ENCODE measurements at places on chromosomes 7 and 10.
A peak's percentile ranks its signal among the peaks of the same experiment; 100 is the strongest.

DNA sequence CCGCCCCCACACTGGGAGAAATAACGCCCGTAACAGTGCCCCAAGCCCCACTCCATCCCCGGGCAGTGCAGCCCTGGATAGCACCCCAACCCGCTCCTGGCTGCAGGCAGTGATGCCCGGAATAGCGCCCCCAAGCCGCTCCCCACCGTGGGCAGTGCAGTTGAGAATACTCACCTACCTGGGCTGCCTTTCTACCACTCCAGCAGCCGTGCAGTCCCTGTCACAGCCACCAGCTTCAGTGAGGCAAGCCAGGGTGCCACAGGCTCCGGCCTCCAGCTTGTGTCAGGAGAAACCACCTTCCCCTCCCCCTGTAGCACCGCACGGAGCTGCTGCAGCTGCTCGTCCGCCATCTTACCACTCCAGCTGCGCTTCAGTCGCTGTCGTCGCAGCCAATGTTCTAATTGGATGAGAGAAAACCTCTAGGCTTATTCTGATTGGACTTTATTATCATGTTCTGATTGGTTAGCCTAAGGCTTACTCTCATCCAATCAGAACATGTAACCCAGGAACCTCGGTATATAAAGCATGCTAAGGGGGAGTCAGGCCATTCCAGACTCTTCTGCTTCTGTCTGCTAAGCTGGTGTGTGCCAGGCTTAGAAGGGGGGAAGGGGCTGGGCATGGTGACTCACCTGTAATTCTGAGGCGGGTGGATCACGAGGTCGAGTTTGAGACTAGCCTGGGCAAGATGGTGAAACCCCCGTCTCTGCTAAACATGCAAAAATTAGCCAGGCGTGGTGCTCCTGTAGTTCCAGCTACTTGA lies 53.2 kb upstream of the ZNF33B start:
- DNase-seq, result no peak

DNA sequence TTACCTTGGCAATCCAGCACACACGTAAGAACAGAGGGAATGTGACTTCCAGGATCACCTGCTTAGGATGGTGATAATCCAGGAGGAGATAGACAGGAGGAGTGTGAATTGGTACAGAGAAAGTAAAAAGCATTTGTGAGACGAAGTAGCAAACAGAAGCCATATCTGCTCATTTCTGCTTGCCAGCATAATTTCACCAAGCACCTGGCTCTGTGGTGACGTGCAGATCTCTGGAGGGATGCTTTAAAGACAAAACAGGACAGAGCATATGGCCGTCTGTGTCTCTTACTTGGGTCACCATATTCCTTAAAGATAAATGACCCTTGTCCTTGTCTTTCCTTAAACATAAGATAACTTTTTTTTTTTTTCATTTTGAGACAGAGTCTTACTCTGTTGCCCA lies 90.2 kb upstream of the ARHGAP21 start:
- no peak for DNase-seq

GRCh38 chr7:110921595-110922151 lies 169.3 kb upstream of the LRRN3 start:
- DNase-seq, result no peak

DNA sequence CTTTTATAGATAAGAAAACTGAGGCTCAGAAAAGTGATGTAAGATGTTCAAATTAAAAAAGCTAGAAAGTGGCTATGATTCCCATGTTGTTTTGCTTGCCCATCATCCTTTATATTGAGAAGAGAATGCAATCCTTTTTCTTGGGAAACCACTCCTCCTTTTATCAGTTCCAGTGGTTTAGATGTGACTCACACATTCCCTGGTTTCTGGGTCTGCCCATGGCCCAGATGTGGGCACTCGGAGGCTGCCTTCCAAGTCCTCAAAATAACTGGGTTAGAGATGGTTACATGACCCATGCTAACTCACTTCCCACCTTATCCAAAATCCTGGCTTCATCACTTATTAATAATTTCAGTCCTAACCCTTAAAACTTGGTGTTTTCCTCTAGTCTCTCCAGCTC lies 550.0 kb downstream of the MDFIC start:
- no peak for DNase-seq

GRCh38 chr7:78280276-78280675 lies 481.7 kb downstream of the PHTF2 start:
- no peak for DNase-seq

DNA sequence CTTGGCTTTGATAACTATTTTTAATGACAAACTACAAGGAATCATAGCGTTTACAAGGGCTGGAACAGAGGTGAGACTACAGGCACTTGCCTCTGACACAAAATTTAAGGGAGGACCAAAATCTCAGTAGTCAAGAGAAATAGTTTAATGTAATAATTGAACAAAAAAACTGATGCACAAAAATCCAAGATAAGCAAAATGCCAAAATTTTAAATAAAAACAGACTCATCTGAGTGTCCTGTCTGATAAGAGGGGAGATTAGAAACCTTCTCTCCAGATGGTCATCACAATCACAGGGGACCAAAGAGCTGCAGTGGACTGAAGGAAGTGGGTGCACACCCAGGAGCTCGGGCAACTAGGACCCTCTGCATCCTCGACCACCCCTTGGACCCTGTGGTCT lies 70.5 kb downstream of the PARD3 start:
- no peak for DNase-seq

DNA sequence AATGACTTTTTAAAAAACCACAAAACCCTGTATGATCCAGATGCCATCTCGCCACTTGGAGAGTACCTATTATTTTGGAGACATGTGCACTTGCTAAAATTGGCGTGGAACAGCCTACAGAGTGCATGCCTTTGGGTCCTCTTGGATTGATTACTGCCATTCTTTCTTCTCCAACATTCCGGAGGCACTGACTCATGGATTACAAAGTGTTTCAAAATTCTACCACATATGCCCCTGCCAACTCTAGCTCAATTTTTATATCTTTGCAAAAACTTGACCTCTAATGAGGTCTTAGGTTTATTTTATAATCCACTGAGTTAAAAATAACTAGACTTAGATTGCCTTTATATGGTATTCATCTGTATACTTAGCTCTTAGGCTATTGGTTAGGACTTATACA lies 55.8 kb upstream of the KIF5B start:
- no peak for DNase-seq

DNA sequence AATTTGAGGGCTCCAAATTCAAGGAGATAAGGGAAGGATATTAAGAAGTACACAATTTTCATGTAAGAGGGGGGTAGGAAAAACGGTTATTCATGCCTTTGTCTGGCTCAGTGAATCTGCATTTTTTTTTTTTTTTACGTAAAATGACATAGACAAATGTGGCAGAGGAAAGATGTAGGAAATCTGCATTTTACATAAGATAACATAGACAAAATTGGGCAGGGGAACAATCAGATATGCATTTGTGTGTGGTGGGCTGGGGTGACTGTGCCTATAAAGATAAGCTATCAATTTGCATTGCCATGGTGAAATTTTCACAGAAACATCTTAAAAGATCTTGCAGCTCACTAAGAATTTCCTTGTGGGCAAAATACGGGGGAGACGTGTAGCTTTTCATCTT lies 92.7 kb upstream of the GPR141 start:
- DNase-seq, result no peak

- DNase-seq, result no peak
Measured at GRCh38 chr7:27973625-27974024, 207.0 kb downstream of the JAZF1 start.

DNA sequence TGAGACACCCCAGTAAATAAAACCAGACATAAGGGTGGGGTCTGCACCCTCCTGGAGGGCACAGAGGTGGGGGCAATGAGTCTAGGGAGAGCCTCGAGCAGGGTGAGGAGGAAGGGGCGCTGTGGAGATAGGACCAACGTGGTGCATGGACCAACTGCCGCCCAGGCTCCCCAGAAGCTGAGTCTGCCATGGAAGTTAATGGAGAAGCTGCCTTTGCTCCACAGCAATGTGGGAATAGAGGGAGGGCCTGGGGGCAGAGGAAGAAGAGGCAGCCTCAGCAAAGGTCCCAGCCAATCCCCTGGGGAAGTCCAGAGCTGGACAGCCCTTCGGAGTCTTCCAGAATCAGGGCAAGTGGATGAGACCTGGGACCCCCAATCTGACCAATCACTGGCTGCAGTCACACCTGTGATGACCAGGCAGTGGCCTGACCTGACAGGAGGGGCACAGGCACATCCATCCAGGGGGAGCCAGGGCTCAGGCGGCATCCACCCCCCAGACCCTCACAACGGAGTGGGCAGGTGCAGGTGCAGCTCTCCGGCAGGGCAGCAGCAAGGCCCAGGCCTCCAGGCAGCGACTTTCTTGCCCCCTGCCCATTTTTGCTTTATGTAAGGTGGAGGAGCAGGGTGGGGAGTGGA lies 242.2 kb upstream of the PPP2R2D start:
- no peak for DNase-seq

DNA sequence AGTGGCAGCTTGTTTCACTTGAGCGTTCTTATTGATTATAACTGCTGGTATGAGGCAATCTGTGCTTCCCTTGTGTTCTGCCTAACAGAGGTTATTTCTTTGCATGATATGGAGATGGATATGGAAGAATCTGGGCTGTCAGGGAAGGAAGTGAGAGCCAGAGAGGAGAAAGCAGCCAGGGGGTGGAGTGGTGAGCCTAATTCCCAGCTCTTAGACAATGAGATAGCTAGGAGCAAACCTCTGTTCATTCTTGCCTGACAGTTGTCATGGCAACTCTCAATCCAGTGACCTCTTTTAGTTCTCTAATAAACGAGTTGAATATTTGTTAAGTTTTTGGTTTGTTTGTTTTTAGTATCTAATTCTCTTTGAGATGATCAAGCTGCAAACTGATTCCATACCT lies 214.3 kb downstream of the NRG3 start:
- no peak for DNase-seq

DNA sequence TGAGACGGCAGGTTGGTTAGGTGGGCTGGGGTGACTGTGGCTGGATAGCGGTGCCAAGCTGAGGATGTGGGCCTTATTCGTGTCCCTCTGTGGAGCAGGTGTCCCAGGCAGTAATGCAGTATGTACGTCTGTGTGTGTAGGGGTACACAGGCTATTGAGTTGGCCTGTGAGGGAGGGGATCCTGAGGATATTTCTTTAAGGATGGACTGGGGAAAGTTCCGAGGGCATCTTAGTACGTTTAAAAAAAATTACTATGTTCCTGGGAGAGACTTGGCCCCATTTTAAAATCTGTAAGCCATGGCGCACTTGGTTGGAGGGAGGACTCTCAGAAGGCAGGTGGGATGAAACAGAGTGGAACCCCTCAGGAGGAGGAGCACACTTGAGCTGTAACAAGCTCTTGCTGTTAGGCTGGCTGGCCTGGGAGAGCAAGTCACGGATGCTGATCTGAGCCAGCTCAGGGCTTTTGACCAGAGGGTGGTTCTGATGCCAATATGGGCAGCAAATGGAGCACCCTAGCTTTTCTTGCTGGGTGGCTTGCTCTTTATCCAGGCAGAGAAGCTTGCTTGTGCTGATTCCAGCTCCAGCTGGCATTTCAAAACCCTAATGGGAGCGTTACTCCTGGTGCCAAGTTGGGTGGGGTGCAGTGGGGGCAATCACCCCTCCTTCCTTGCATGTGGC lies 765 bp downstream of the WBP1L start:
- DNase-seq, result peak; percentile 15

- DNase-seq, result no peak
Measured at GRCh38 chr7:148746135-148746534, 47.4 kb downstream of the CUL1 start.

DNA sequence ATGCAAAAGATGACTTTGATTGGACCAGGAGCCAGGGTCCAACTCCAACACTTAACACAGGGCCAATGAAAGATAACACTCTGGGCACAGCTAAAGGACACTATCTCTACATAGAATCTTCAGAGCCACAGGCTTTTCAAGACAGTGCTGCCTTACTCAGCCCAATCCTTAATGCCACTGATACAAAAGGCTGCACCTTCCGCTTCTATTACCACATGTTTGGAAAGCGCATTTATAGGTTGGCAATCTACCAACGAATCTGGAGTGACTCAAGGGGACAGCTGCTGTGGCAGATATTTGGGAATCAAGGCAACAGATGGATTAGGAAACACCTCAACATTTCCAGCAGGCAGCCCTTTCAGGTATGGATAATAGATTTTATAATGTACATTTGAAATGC lies 160.7 kb downstream of the MALRD1 start:
- DNase-seq, result no peak

DNA sequence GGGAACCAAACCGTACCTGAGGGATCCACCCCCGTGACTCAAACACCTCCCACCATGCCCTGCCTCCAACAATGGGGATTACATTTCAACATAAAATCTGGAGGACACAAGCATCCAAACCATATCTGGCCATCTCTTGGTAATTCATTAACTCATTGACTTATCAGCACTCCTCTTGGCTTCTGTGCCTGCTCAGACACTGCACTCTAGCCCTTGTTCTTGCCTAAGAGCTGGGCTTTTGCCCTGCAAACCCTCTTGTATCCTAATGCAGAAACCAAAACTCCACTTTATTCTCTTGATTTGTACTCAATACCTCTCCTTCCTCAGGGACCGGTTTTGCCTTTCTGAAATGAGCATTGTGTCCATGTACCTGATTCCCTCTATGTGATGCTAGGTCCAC lies 330.2 kb upstream of the FZD8 start:
- DNase-seq, result no peak

GRCh38 chr10:8283986-8284385 lies 229.5 kb downstream of the GATA3 start:
- DNase-seq, result no peak

DNA sequence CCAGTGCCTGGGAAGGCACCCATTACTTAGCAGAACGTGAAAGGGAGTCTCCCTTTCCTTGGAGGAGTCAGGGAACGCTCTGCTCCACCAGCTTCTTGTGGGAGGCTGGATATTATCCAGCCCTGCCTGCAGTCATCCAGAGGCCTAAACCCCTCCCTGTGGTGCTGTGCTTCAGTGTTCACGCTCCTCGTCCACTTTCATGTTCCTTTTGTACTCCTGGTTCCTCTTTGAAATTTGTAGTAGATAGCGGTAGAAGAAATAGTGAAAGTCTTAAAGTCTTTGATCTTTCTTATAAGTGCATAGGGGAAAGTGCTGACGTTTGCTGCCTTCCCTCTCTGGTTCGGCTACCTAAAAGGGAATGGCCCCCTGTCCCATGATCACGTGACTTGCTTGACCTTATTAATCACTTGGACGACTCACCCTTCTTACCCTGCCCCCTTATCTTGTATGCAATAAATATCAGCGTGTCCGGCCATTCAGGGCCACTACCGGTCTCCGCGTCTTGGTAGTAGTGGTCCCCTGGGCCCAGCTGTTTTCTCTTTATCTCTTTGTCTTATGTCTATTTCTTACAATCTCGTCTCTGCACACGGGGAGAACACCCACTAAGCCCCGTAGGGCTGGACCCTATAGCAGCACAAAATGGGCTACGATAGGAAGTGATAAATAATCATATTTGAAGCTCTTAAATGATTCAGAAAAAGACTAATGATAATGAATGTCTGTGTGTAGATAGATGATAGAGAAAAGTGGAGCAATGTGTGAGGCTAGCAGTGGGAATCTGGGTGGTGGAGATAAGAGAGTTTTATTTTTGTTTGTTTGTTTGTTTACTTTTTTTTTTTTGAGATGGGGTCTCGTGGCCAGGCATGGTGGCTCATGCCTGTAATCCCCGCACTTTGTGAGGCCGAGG lies 5.8 kb upstream of the ESYT2 start:
- DNase-seq, result no peak
